ENCODE measurements at places on chromosomes 5 and 9.
A peak's percentile ranks its signal among the peaks of the same experiment; 100 is the strongest.

- no peak for DNase-seq
Measured at GRCh38 chr5:179263391-179264052, 81.7 kb downstream of the ADAMTS2 start.

- peak; percentile 21 for DNase-seq
Measured at GRCh38 chr5:32612134-32612888, 27.0 kb downstream of the SUB1 start.

GRCh38 chr9:116379821-116380220 is 226.2 kb downstream of the PAPPA start:
- DNase-seq: no peak

DNA sequence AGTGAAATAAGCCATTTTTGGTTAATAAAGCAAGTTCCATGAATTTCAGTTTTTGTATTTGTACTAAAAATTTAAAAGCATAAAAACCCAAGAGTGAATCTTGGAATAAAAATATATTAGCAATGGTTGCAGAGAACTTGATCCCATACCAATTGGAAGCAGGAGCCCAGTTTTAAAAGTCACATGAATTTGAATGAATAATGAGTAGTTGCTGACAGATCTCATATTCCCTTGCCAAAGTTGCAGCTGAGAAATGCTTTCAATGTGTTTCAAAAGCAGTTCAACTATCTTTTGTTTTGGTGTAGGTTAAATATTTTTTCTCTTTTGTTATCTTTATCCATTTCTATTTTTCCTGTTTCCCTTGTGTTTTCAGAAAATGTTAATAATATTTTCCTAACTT is 818.6 kb downstream of the CDH18 start:
- DNase-seq: no peak

DNA sequence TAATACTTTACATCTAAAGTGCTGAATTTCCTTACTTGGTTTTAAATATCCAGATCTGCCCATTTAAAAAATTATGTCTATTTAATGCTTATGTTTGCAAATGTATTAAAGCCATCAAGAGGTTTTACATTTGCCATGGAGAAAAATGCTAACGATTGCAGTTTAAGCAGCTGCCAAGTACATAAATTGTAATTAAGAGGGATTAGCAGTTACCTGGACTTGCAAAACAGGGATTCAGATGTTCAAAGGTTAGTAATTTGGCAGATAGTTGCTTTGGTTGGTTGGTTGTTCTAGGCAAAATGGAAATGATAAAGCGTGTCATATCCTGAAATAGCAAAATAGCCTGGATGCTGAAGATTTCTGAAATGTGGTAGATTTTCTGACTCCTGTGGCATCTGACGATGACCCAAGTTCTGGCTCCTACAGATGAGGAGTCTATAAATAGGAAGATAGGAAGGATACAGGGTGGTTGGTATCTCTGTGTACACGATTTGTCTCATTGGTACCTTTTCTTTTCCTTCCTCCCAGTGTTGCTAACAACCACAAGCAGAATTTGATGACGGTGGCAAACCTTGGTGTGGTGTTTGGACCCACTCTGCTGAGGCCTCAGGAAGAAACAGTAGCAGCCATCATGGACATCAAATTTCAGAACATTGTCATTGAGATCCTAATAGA is 282.9 kb downstream of the NR3C1 start:
- no peak for DNase-seq

GRCh38 chr5:123144096-123144495 is 55.1 kb downstream of the PRDM6 start:
- no peak for DNase-seq

GRCh38 chr5:65010841-65011240 is 242.1 kb downstream of the CWC27 start:
- DNase-seq: no peak

- no peak for DNase-seq
Measured at GRCh38 chr5:1497242-1497777, 26.4 kb downstream of the LPCAT1 start.

All from EL (cell line).